Endodermal cell (in vitro differentiated cells): ENCODE measurements at places on chromosomes 16 and 17.

DNA sequence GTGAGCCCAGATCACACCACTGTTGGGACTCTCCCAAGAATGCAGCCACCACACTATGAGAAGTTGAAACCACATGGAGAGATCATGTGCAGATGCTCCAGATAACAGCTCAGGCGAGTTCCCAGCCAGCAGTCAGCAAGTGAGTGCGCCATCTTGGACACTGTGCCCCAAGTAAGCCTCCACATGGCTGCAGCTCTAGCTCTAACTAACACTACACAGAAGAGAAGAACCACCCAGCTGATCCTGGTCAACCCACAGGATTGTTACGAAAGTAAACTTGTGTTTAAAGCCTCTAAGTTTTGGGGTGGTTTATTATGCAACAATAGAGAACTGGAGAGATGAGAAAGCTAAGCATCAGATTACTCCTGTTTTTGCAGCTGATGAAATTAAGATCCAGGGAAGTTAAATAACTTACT is 25.8 kb downstream of the SLC38A7 start:
- H3K27ac ChIP-seq = no peak overlapping the region
- H3K36me3 ChIP-seq = no peaks in the 10 kb centered on the region
- DNase-seq = no peak

DNA sequence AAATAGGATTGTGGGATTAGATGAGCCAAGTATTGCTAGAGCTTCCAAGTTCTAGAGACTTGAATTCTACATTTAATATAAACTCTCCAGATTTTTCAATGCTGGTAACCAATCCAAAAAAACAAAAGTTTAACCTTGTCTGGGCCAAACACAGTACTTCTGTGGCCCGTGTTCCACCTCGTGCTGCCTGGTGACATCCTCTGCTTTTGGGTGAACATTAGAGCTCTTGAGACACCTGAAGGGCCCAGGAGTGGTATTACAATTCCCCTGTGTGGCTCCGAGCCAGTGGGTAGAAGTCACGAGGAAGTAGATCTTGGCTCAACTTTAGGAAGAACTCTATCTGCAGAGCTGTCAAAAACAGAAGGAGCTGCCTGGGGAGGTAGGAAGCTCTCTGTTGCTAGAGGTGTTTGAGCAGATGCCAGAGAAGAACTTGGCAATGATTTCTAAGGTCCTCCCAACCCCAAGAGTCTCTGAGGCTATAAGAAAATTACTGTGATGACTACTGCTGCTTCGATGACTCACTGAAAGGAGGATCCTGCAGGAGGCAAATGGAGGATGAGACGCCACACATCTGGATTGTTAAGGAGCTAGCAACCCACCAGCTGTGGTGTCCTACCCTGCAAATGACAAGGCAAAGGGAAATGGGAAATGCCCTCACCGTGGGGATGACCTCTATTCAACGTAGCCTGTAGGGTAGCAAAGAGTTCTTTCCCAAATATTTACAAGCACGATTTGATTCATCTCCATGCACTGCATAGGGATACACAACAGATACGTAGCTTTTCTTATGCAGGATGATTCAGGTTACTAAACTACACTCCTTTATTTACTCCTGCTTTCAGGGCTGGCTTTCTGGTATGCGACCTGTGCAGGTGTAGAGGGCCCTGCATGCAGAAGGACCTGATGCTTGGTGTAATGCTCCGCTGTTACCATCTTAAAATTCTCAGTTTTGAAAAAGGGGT is 45.8 kb upstream of the GAS7 start:
- no peak overlapping the region for H3K4me3 ChIP-seq
- H3K27me3 ChIP-seq = no peaks in the 10 kb centered on the region
- no peak for DNase-seq
- H3K27ac ChIP-seq = no peak overlapping the region
- no peaks in the 10 kb centered on the region for H3K4me1 ChIP-seq

DNA sequence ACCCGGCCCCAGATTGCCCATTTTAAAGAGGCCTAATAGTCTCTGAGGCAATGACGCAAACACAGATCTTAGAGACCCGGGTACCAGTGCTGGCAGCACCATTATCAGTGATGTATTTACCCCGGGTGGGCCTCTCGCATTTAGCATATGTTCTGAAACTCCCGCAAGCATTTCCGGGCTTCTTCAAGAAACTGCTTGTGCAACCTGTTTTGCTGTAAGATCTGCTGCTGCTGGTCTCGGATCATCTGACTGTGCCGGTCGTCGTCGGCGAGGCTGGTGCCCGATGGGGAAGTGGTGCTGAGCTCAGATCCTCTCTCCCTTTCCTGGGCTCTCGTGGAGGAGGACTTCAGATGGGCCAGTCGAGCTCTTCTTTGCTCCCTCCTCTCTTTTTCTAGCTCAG is 12.5 kb downstream of the CEP295NL start:
- no peaks in the 10 kb centered on the region for H3K27me3 ChIP-seq
- H3K36me3 ChIP-seq = no peaks in the 10 kb centered on the region
- no peak overlapping the region for H3K27ac ChIP-seq
- DNase-seq = no peak
- no peak overlapping the region for H3K4me3 ChIP-seq

- peaks cover 37% of the 10 kb centered on the region for H3K36me3 ChIP-seq
- H3K4me3 ChIP-seq = no peak overlapping the region
- no peak overlapping the region for H3K27ac ChIP-seq
- no peak for DNase-seq
- H3K4me1 ChIP-seq = no peaks in the 10 kb centered on the region
- H3K27me3 ChIP-seq = no peaks in the 10 kb centered on the region
Measured at GRCh38 chr16:90031186-90031930, 12.1 kb upstream of the DBNDD1 start.

- H3K4me1 ChIP-seq = peaks cover 4% of the 10 kb centered on the region
- DNase-seq = no peak
- H3K36me3 ChIP-seq = peaks cover 86% of the 10 kb centered on the region
- no peak overlapping the region for H3K4me3 ChIP-seq
- H3K27ac ChIP-seq = peak overlapping the region; percentile 58
Measured at GRCh38 chr17:38893607-38894006, 23.7 kb downstream of the LASP1 start.

DNA sequence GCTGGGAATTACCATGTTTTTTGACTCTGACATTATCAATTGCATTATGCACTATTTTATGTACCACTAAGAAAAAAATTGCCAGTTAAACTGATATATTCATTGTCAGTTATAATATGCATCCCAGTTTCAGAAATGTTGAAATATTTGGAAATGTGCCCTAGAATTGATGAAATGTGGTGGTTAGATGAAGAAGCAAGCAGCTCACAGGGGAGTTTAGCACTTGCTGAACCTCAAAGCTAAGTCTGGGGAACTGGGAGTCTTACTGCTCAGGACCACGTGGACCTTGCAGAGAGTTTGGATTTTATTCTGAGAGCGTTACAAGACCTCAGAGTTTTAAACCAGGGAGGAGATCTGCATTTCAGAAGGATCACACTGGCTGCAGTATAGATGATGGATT is 67.9 kb downstream of the TNRC6C start:
- no peak overlapping the region for H3K27ac ChIP-seq
- no peak overlapping the region for H3K4me3 ChIP-seq
- no peaks in the 10 kb centered on the region for H3K4me1 ChIP-seq
- DNase-seq = no peak

- H3K4me3 ChIP-seq = no peak overlapping the region
- H3K36me3 ChIP-seq = no peaks in the 10 kb centered on the region
- peaks cover 3% of the 10 kb centered on the region for H3K4me1 ChIP-seq
- H3K27ac ChIP-seq = no peak overlapping the region
Measured at GRCh38 chr17:14469971-14470370, 169.1 kb downstream of the HS3ST3B1 start.

DNA sequence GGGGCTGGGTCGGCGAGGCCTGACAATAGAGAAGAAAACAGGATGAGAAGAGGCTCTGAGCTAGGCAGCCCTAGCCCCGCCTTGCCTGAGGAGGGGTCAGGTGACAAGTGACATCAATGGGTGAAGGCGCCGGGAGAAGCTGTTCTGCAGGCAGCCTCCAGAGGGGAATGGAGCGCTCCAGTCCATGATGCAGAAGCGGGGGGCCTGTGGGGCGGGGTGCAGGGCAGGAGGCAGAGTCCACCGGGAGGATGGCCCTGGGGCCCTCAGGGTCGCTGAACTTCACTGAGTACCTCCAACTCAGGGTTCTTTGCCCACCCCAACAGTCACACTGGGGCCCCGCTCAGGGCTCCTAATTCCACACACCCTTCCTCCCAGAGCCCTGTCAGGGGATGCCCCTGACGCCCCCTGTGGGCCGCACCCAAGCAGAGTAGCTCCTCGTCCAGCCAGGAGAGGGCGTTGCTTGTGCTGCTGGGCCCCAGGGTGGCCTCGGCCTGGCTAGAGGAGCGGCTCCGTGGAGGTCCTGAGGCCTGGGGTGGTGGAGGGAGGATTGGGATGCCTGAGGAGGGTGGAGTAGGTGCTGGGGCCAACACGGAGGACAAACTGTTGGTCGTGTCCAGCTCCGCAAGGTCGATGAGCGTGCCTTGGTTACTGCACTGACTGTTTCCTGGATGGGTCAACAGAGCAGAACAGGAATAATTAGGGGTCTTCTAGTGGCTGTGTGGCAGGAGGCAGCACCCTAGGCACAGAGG is 20.8 kb downstream of the GGA3 start:
- H3K27me3 ChIP-seq = no peaks in the 10 kb centered on the region
- peaks cover 3% of the 10 kb centered on the region for H3K4me1 ChIP-seq
- DNase-seq = peak; percentile 97
- H3K27ac ChIP-seq = no peak overlapping the region

DNA sequence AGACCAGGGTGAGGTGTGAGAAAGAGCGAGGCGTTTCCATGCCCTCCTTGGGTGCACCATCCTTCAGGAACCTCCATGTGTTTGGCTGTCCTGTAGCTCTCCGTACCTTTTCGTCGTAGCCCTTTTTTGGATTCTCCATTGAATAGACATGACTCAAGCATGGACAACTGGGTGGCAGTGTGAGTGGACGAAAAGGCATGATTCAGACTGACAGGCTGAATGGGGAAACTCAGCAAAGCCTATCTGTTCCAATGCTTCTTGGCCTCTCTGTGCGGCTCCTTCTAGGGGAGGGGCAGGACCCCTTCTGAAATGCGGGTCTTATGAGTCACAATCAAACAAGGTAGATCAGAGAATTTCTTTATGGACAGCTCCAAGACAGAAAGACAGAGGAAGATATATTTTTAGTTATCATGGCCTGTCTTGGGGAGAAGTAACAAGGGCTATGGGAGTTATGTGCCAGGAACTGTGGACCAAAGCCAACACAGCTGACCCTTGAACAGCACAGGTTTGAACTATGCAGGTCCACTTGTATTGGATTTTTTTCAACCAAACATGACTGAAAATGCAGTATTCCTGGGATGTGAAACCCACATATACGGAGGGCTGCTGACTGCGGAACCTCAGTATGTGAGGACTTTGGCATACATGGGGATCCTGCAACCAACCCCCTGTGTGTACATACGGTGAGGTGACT is 22.9 kb downstream of the ADORA2B start:
- peaks cover 15% of the 10 kb centered on the region for H3K4me1 ChIP-seq
- no peak for DNase-seq
- H3K27me3 ChIP-seq = no peaks in the 10 kb centered on the region
- no peaks in the 10 kb centered on the region for H3K36me3 ChIP-seq
- peak overlapping the region; percentile 96 for H3K27ac ChIP-seq
- H3K4me3 ChIP-seq = no peak overlapping the region

- peak; percentile 70 for DNase-seq
- H3K4me3 ChIP-seq = peak within 1 kb of the TSS; percentile 80
- H3K36me3 ChIP-seq = no peaks in the 10 kb centered on the region
- no peak within 1 kb of the TSS for H3K27ac ChIP-seq
- peaks cover 11% of the 10 kb centered on the region for H3K4me1 ChIP-seq
- H3K27me3 ChIP-seq = peaks cover 56% of the 10 kb centered on the region
Measured at GRCh38 chr16:82626791-82627261, at the start of gene CDH13. CDH13 (plus strand) TSS chr16:82626969.

- H3K4me3 ChIP-seq = no peak overlapping the region
- H3K27me3 ChIP-seq = no peaks in the 10 kb centered on the region
- no peak for DNase-seq
- H3K36me3 ChIP-seq = no peaks in the 10 kb centered on the region
- no peaks in the 10 kb centered on the region for H3K4me1 ChIP-seq
Measured at GRCh38 chr16:52312716-52313115, 234.2 kb downstream of the TOX3 start.

DNA sequence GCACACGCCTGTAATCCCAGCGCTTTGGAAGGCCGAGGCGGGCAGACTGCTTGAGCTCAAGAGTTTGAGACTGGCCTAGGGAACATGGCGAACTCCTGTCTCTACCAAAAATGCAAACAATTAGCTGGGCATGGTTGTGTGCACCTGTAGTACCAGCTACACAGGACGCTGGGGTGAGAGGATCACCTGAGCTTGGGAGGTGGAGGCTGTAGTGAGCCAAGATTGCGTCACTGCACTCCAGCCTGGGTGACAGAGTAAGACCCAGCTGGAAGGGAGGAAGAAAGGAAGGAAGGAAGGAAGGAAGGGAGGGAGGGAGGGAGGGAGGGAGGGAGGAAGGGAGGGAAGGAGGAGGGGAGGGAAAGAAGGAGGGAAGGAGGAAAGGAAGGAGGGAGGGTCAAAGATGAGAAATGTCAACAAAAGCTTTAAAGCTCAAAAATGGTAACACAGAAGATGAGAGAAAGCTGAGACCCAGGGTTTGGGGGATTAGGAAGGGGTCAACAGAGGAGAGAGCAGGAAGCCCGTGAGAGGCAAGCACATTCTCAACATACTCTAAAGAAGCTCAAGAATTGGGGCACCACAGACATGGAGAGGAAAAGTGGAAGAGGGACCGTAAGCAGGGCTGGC is 5.0 kb upstream of the KRT19 start:
- H3K27ac ChIP-seq = no peak overlapping the region

GRCh38 chr16:1080801-1081733 is 8.5 kb downstream of the SSTR5 start:
- no peaks in the 10 kb centered on the region for H3K4me1 ChIP-seq
- no peaks in the 10 kb centered on the region for H3K27me3 ChIP-seq
- no peaks in the 10 kb centered on the region for H3K36me3 ChIP-seq

GRCh38 chr17:5434984-5435383 is 4.0 kb downstream of the C1QBP start:
- H3K27me3 ChIP-seq = no peaks in the 10 kb centered on the region
- H3K4me1 ChIP-seq = no peaks in the 10 kb centered on the region
- no peak overlapping the region for H3K4me3 ChIP-seq
- H3K27ac ChIP-seq = no peak overlapping the region
- DNase-seq = no peak
- peaks cover 70% of the 10 kb centered on the region for H3K36me3 ChIP-seq

DNA sequence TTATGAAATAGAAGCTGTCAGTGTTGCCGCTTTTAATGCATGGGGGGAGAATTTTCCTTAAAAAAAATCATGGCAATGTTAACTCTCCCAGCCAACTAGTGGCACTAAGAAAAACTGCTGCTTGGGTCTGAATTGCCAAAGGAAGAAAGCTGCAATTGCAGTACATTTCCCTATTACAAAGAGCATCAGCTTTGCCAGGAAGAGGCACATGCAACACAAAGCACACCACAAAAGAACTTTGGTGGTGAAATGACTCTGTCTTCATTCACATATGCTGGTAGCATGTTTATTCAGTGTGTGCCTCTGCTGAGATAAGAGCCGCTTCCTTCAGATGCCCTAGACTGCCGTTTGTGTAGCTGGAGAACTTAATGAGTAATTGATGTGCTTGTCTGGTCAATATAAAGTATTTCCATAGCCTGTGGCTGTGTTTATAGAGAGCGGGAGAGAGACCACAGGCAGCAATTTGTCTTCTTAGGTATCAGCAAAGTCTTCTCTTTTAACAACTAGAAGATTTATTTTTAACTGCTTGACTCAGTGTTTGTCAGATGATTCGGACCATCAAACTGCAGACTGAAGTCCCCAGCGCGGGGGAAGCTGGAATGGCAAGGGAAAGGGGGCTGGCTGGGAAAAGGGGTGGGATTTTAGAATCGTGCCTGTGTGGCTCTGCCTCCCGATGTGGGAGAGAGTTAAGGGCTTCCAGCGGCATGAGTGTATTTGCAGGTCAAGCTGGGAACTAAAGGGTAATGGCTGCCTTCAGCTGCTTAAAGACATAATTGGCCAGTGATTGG is 115.1 kb downstream of the MRTFB start:
- peaks cover 7% of the 10 kb centered on the region for H3K4me1 ChIP-seq
- H3K27ac ChIP-seq = peak overlapping the region; percentile 77
- DNase-seq = peak; percentile 73
- peak overlapping the region; percentile 35 for H3K4me3 ChIP-seq
